ENCODE measurements at places on chromosomes 6 and 20. TPM values are rescaled to one million over a fixed set of nuclear protein-coding genes. Genes with fewer than 3 reads are reported as not detected.
A peak's percentile ranks its signal among the peaks of the same experiment; 100 is the strongest.

- H3K27ac ChIP-seq = no peak overlapping the region
- no peak overlapping the region for H3K4me3 ChIP-seq
- peak; percentile 55 for DNase-seq
- H3K4me1 ChIP-seq = peaks cover 43% of the 10 kb centered on the region
Observed at GRCh38 chr6:139337830-139338229, 36.6 kb downstream of the CITED2 start.

- no peak overlapping the region for H3K27ac ChIP-seq
- no peaks in the 10 kb centered on the region for H3K27me3 ChIP-seq
- no peak for DNase-seq
- H3K4me1 ChIP-seq = no peaks in the 10 kb centered on the region
Observed at GRCh38 chr6:68196645-68197044, 438.4 kb upstream of the ADGRB3 start.

DNA sequence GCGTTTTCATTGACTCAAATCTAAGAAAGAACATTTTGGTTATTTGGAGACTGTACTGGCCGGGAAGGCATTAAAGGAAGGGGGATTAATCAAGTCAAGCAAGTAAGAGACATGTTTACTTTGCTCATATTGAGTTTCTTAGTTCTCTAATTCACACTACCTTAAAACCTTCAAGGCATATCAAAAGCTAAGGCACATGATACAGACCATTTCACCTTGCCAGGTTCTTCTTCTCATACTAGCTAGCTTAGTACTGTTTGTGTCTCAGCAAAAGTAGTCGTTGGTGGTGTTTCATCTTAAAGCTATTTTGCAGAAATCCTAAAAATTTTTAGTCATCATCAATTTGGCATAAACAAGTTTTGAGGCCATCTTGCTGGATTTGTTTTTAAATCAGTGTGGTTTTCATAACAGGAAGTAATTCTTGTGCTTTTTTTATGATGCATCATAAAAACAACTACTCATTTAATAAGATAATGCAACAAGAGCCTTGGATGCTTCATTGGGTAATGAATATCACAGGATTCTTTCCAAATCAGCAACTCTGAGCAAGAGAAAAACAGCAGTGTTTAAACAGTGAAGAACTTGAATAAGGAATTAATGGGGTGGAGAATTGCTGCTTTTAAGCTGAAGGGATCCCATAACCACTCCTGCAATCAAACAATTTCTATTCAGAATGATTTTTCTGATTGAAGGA lies 425.3 kb downstream of the EPM2A start:
- H3K27me3 ChIP-seq = no peaks in the 10 kb centered on the region
- H3K27ac ChIP-seq = no peak overlapping the region
- no peaks in the 10 kb centered on the region for H3K36me3 ChIP-seq
- H3K4me1 ChIP-seq = no peaks in the 10 kb centered on the region
- no peak overlapping the region for H3K4me3 ChIP-seq

DNA sequence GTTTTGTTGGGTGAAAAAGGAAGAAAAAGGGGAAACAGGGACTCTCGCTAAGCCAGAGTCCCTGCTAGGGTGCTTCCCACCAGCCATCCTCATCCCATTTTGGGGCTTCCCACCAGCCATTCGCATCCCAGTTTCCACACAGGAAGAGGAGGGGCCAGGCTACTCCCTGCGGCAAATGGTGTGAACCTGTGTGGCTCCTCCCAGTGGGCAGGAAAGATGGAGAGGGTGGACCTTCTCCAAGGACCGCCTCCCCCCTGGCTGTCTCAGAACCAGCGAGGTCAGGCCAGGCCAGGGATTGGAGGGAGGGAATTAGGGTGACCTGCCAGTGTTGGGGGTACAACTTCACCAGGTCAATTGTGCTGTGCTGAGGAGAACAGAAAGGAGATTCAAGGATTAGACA lies 326.9 kb downstream of the PACRG start:
- no peaks in the 10 kb centered on the region for H3K4me1 ChIP-seq
- no peaks in the 10 kb centered on the region for H3K27me3 ChIP-seq
- no peak overlapping the region for H3K4me3 ChIP-seq
- H3K36me3 ChIP-seq = no peaks in the 10 kb centered on the region
- no peak for DNase-seq

GRCh38 chr20:40578961-40579360 lies 110.1 kb downstream of the MAFB start:
- no peaks in the 10 kb centered on the region for H3K36me3 ChIP-seq
- no peak overlapping the region for H3K4me3 ChIP-seq
- DNase-seq = no peak
- no peaks in the 10 kb centered on the region for H3K4me1 ChIP-seq

The PAK5 gene
- not detected for total RNA-seq

- H3K27ac ChIP-seq = peak overlapping the region; percentile 89
- no peak for DNase-seq
- H3K4me1 ChIP-seq = no peaks in the 10 kb centered on the region
- no peaks in the 10 kb centered on the region for H3K36me3 ChIP-seq
- H3K27me3 ChIP-seq = peaks cover 25% of the 10 kb centered on the region
- peak overlapping the region; percentile 72 for H3K4me3 ChIP-seq
Observed at GRCh38 chr6:119350202-119350951, 816 bp upstream of the MAN1A1 start.
